ENCODE measurements at places on chromosomes 12 and 14.
A peak's percentile ranks its signal among the peaks of the same experiment; 100 is the strongest.

DNA sequence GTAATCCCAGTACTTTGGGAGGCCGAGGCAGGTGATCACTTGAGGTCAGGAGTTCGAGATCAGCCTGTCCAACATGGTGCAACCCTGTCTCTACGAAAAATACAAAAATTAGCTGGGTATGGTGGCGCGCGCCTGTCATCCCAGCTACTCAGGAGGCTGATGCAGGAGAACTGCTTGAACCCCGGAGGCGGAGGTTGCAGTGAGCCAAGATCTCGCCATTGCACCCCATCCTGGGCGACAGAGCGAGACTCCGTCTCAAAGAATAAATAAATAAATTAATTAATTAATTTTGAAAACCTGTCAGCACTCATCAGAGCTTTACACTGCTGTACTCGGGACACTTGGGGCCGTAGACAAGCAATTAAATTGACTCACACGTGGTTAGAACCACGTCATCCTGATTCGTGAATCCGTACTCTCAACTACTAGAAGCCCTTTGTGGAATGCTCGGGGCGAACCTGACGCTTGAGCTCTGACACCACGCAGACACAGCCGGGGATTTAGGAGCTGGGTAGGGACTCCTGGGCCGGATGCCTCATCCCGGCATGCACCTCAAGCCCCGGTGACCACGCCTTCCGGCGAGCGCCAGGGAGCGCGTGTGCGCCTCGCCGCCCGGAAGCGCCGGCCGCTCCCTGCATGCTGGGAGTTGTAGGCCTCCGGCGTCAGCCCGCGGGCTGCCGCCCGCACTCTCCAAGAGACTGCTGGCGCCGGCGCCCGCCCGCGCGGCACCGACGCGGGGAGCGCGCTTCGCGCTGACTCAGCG, at the start of gene XPOT:
XPOT (plus strand) TSS at position 686 of the 763 bp plus-strand sequence. CDS start 5,644 bp downstream, outside the sequence.
- DNase-seq = peak; percentile 43

DNA sequence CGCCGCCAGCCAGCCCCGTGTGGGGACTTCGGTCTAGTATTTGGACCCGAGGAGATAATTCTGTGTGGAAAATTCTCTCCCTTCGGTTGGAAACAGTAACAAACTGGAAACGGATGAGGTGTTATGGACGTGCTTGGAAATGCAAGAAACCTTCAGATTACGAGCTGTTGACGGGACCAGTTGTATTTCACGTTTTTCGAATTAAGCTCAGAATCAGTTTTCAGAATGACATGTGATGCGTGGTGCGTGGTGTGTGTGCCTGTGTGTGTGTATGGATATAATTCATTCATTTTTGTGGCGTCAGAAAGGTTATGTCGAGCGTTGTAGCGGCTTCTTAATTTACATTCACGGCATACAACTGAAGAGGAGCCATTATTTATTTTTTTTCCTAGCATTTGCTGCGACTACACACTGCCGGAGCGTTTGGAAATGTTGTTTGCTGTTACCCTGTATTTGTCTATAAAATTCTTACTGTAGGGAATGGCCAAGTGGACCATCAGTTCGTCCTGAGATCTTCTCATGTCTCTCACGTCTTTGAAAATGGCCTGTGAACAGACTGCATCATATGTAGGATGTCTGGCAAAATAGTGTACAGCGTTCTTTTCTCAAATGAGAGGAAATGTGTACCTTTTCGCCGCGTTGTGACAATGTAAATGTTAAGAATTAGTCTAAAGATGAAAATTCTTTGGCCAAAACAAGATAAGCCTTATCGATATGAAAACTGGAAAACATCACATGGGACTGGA, 1.3 kb downstream of the TRAF3 start:
- DNase-seq = no peak

DNA sequence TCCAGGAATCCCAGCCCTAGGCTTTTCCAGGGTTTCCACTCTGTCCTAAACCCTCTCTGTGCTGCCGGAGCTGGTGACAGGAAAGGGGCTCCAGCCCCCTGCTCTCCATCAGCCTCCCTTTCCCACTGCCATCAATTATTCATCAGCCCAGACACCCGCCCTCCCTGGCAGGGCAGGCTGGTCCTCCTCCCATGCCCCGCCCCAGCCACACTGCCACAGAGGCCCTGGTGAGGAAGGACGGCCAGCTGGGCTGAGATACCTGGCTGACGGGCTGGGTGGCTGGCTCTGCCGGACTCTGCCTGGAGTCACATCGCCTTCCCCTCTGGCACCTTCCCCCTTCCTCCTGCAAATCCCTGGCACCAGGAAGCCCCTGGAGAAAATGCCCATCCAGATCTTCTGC, 11.9 kb upstream of the SMARCD1 start:
- DNase-seq = no peak

- DNase-seq = no peak
These were observed 16.7 kb downstream of the SPPL3 start for GRCh38 chr12:120887253-120888043.

GRCh38 chr12:30106204-30106965, 322.6 kb upstream of the TMTC1 start:
- no peak for DNase-seq

DNA sequence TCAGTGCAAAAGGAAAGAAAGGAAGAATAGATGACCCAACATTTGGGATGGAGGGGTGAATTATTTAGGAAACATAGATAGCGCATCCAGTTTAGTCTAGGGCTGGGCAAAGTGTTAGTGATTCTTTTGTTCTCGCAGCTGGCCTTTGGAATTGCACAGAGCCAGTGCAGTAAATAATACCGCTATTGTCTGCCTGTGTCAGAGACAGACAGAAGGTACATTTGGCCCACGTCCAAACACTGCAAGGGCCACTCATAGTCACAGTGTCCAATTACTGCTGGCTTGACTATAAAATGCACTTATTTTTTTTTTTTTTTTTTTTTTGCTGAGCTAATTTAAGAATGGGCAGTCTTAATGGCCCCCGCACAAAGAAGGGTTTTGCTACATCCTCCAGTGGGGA, 638.6 kb downstream of the BCL11B start:
- DNase-seq = no peak

DNA sequence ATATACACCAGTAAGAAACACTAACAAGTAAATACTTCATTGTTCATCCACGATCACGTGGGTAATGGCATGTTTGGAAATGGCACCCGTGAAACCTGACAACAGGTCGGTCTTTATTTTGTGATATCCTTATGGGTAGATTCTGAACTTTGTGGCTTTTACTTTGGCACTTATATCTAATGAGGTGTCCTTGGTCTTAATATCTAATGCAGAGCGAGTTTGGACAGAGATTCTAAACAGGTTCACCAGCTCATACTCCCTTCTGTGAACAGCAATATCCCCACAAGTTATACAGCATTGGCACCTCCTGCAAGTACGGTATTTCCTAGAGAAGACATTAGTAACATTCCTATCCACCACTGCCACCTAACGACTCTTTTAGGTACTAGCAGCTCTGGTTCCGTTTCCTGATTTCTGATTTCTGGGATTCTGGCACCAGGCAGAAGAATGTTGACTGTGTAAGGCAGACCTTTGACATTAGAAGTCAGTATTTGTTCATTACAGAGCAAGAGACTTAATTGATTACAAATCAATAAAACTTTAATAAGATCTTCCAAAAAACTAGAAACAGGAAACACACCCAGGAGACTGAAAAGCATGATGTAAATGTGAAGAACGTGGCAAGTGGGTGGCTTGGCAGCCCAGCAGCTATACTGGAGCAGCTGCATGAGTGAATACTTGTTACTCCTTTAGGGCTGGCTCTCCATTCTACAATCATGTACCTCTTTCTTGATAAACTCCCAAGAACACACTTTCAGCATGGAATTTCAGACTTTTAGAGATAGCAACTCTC, 2.5 kb downstream of the ANG start:
- no peak for DNase-seq

DNA sequence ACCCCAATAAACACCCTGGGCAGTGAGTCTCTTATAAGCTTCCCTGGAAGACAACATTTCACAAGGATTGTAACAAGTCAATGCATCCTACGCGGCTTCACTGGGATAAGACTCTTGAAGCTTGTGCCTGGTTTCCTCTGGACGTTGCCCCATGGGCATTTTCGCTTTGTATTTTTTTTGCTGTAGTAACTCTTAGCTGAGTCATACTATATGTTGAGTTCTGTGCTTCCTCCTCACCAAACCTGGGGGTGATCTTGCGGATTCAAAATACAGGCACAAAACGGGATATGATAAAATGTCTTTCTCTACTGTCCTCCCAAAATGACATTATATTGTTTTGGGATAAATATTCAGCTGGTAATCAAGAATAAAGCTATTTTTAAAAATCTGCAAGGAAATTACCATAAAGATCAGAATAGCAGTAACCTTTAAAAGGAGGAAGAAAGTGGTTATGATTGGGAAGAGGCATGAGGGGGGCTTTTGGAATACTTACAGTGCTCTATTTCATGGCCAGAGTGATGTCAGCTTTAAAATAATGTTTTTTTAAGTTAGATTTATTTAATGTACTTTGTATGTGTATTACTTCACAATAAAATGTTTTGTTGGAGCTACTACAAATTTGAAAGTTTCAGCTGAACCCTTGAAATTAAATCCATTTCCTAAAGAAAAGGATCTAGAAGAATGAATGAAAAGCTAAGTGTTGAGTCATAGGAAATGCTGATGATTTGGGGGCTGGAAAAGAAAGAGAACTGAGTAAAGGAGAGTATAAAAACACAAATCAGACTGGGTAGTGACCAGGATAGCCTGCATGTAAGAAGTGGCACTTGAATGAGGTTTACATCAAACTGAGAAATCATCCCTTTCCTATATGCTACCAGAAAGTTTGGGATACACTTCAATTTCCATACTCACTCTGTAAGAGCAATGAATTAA, 14.7 kb downstream of the BTBD7 start:
- DNase-seq = no peak

DNA sequence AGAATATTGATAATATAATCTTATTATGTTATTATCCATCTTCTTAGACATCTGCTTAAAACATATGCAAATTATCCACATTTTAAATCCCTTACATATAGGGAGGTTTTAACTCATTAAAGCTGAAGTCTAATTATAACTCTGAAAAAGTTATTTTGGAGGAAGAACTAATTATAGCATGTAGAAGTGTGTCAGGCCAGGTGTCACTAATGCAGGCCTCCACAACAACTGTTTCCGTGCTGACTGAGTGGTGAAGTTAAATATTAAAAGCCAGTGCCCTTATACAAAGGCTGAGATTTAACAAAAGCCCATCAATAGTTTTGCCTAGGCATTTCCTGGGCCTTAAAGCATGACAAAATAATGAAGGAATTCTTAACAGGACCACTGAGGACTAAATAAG, 157.4 kb downstream of the LRRK2 start:
- DNase-seq = no peak
